Aorta (tissue), 5 donors: ENCODE measurements at places on chromosomes 2 and 18. TPM values are rescaled to one million over a fixed set of nuclear protein-coding genes. Genes with fewer than 3 reads are reported as not detected.

The SCN7A gene
- 3.6 TPM for total RNA-seq

The RRM2 gene
- total RNA-seq = 4.3 TPM

The NT5DC4 gene
- 0.23 TPM for total RNA-seq

The SCN1A gene
- total RNA-seq = not detected

The TIA1 gene
- total RNA-seq = 150 TPM

The ZNF804A gene
- 0.33 TPM for total RNA-seq

GRCh38 chr2:118062669-118063068, 25.6 kb upstream of the INSIG2 start:
- H3K4me3 ChIP-seq = no peak overlapping the region
- H3K27ac ChIP-seq = no peak overlapping the region
- H3K27me3 ChIP-seq = peaks cover 1% of the 10 kb centered on the region
- H3K4me1 ChIP-seq = no peaks in the 10 kb centered on the region
- H3K36me3 ChIP-seq = no peaks in the 10 kb centered on the region
- no peak for DNase-seq

DNA sequence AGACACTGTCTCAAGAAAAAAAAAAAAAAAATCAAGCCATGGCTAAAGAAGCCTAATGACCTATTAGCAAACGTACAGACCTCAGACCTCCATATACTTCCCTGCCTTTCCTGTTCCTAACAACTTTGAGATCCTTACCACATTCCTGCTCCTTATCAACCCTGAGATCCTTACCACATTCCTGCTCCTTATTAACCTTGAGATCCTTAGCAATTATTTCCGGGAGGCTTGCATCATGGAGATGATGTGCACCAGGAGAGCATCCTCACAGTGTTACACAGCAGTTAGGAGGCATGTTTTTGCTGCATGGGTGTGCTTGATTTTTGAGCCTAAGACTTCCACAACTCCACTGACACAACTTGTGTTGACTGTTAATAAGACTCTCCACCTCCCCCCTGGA, 54.6 kb upstream of the RASGRP3 start:
- no peak overlapping the region for H3K4me3 ChIP-seq
- no peaks in the 10 kb centered on the region for H3K4me1 ChIP-seq
- no peak overlapping the region for H3K27ac ChIP-seq
- DNase-seq = no peak
- no peaks in the 10 kb centered on the region for H3K27me3 ChIP-seq

GRCh38 chr2:174035981-174036742, 71.0 kb upstream of the SP3 start:
- no peaks in the 10 kb centered on the region for H3K36me3 ChIP-seq
- H3K27me3 ChIP-seq = no peaks in the 10 kb centered on the region
- peak overlapping the region; percentile 38 for H3K27ac ChIP-seq
- DNase-seq = no peak

- no peak overlapping the region for H3K27ac ChIP-seq
- no peaks in the 10 kb centered on the region for H3K4me1 ChIP-seq
- no peak for DNase-seq
- no peak overlapping the region for H3K4me3 ChIP-seq
- H3K27me3 ChIP-seq = no peaks in the 10 kb centered on the region
Observed at GRCh38 chr2:231339316-231339715, 56.2 kb upstream of the B3GNT7 start.

GRCh38 chr2:227389661-227390060, 1.9 kb upstream of the SCYGR1 start:
- no peak overlapping the region for H3K4me3 ChIP-seq
- no peak for DNase-seq
- no peak overlapping the region for H3K27ac ChIP-seq
- no peaks in the 10 kb centered on the region for H3K27me3 ChIP-seq

DNA sequence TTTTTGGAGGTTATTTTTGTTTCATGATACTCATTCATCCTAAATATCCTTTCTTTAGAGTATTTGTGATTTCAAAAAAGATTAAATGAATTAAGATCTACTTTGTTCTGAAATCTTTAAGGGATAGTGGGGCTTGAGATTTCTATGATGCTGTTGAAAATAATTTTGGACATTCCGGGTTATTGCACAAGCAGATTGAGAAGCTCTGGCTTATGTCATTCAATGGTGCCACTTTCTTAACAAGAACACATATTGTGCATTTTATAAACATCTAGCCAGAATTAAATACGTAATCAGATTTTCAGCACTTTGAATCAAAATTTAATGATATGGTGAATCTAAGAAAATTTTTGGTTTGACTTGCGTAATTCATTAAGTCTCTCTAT, 207.7 kb upstream of the COL3A1 start:
- no peak overlapping the region for H3K27ac ChIP-seq
- H3K36me3 ChIP-seq = no peaks in the 10 kb centered on the region
- no peak for DNase-seq
- no peaks in the 10 kb centered on the region for H3K4me1 ChIP-seq
- H3K27me3 ChIP-seq = no peaks in the 10 kb centered on the region

DNA sequence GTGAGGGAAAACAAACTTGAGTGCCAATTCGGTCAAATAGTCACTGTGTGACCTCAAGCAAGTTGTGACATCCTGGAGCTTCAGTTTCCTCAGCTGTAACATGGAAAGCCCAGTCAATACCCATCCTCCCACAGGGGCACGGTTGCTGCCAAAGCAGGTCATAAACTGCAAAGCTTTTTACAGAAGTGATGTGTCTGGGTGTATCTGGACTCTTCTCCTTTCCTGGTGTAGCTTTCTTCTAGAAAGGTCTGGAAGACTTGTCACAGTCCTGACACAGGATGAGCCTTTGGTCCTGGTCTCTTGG, 4.2 kb upstream of the AFF3 start:
- no peaks in the 10 kb centered on the region for H3K36me3 ChIP-seq
- DNase-seq = no peak
- H3K4me3 ChIP-seq = no peak overlapping the region
- H3K27me3 ChIP-seq = no peaks in the 10 kb centered on the region
- no peaks in the 10 kb centered on the region for H3K4me1 ChIP-seq
